ENCODE measurements at places on chromosomes 5 and 9.

DNA sequence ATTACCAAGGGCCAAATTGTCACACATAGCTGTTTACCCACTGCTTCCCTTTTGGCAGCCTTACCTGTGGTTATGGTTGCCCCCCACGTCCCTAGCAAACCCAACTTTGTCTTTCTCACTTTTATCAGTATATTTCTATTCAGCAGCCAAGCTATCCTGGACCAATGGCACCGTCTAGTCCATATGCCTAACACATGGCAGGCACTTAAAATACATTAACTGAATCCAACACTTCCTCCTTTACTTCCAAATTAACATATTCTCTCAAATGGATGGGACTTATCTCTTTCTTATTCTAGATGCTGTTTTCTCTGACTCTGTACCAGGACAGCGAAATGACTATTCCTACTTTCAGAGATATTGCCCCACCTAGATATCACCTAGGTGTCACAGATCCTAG is 50.9 kb upstream of the SLC44A1 start:
- no peak for DNase-seq

DNA sequence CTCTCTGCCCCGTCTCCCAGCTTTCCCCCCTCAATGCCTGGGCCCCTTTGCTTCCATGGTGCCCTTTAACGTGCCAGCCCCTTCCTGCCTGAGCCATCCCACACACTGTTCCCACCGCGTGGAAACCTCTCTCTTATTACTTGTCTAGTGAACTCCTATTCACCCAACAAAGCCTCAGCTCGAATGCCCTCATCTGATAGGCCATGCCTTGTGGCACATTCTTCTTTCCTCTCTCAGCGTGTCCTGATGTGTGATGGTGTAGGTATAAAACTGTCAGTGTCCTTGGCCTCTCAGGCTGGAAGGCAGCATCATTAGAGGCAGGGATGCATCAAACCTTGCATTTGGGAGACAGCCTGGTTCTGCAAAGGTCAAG is 152.3 kb downstream of the OLFM1 start:
- DNase-seq: no peak

GRCh38 chr9:105967797-105968196 is 273.5 kb downstream of the TMEM38B start:
- DNase-seq: no peak

GRCh38 chr5:59485629-59486439 is 407.7 kb downstream of the PDE4D start:
- DNase-seq: no peak

- no peak for DNase-seq
Observed at GRCh38 chr5:132754111-132754510, 6.9 kb downstream of the CCNI2 start.

DNA sequence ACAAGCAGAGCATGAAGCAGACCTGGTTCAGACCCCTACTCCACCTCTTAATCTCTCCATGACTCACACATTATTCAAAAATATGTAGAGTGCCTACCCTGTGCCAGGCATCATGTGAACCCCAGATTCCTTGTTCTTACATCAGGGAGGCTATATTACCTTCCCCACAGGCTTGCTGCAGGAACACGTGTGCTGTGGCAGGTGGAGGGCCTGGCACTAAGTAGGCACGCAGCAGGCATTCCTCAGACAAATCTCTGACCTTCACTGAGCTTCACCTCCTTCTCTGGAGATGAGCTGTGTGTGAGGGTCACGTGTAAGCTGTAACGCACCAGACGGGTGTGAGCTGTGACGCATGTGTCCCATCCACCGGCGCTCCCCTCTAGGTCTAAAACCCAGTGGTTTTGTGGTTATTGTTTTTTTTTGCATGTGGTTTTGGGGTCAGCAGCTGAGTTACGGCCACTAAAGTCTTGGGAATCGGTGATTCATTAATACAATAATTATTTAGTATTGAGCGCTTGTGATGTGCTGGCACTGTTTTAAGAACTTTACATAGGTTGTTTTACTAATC is 30.3 kb downstream of the ANGPTL2 start:
- DNase-seq: no peak

- DNase-seq: no peak
Observed at GRCh38 chr5:125277494-125278154, 531.2 kb upstream of the ZNF608 start.

GRCh38 chr5:67694810-67695191 is 498.2 kb upstream of the CD180 start:
- DNase-seq: no peak

DNA sequence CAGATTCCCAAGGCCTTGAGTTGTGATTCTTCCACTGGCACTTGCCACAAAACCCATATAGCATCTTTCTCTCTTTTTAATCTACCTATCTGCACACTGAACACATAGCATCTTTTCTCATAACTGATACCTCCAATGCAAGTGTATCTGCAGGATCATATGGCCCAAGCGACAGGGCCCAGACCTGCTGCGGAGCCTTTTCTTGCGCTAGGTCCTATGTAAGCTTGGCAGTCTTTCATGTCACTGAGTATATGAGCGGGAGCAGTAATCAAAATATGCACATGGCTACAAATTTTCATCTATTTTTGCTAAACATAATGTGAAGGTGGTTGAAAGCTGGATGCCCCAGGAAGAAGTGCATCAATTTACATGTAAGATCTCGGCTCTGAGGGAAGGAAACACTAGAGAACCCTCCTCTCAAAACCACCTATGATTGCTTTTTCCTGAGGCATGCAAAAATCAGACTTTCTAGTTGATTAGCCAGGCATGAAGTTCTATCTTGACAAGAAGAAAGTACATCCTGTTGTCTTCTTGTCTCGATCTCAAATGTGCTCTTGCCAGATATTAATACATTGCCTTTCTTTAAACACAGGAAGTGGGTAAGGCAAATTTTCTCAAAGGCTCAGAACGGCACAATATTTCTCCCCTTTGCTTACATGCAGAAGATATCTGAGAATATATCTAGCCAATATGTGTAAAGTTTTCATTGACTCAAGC is 26.9 kb upstream of the CEMIP2 start:
- DNase-seq: no peak

GRCh38 chr9:88991066-88992034 is at the start of gene S1PR3:
Gene S1PR3, plus strand, starts transcription at chr9:88991468. Its CDS starts 9,733 bp downstream, at chr9:89001201.
- no peak for DNase-seq
